ENCODE measurements at places on chromosomes 1 and 21. TPM values are rescaled to one million over a fixed set of nuclear protein-coding genes. Genes with fewer than 3 reads are reported as not detected.

CLCA4 gene
- polyA plus RNA-seq = not detected

TNFSF18 gene
- polyA plus RNA-seq = 0.12 TPM

NBPF10 gene
- polyA plus RNA-seq = 0.86 TPM

AGO1 gene
- 11.3 TPM for polyA plus RNA-seq

TMEM125 gene
- 0.10 TPM for polyA plus RNA-seq

OR2L13 gene
- not detected for polyA plus RNA-seq

AMY1C gene
- not detected for polyA plus RNA-seq

SPRR2G gene
- not detected for polyA plus RNA-seq

OLFML2B gene
- 0.80 TPM for polyA plus RNA-seq

AKR7A2 gene
- polyA plus RNA-seq = 55.8 TPM

SHCBP1L gene
- polyA plus RNA-seq = not detected

GNG4 gene
- polyA plus RNA-seq = 0.29 TPM

CLDN17 gene
- polyA plus RNA-seq = not detected

TSPAN2 gene
- 0.17 TPM for polyA plus RNA-seq

HPCA gene
- 0.30 TPM for polyA plus RNA-seq

GPR52 gene
- not detected for polyA plus RNA-seq

TP53BP2 gene
- polyA plus RNA-seq = 19.2 TPM

RXFP4 gene
- not detected for polyA plus RNA-seq

OR2T2 gene
- polyA plus RNA-seq = not detected

TARBP1 gene
- 16.0 TPM for polyA plus RNA-seq

PRELP gene
- polyA plus RNA-seq = 0.56 TPM

ERICH3 gene
- not detected for polyA plus RNA-seq

NUF2 gene
- 13.0 TPM for polyA plus RNA-seq

NTRK1 gene
- not detected for polyA plus RNA-seq

RBM11 gene
- 0.10 TPM for polyA plus RNA-seq

RPAP2 gene
- 3.9 TPM for polyA plus RNA-seq

PAPPA2 gene
- polyA plus RNA-seq = 0.06 TPM

NES gene
- polyA plus RNA-seq = 25.3 TPM

HRNR gene
- polyA plus RNA-seq = not detected

DCST1 gene
- polyA plus RNA-seq = not detected

TCHHL1 gene
- polyA plus RNA-seq = not detected

ZNF593OS gene
- polyA plus RNA-seq = not detected

FAM167B gene
- polyA plus RNA-seq = 0.59 TPM

B4GALT2 gene
- polyA plus RNA-seq = 52.3 TPM

PLEKHN1 gene
- polyA plus RNA-seq = 2.3 TPM

CHI3L1 gene
- polyA plus RNA-seq = 0.17 TPM

REN gene
- 1.2 TPM for polyA plus RNA-seq

KIRREL1 gene
- polyA plus RNA-seq = 64.6 TPM

DDX20 gene
- 5.7 TPM for polyA plus RNA-seq

FOXO6 gene
- polyA plus RNA-seq = not detected

MLLT11 gene
- 16.6 TPM for polyA plus RNA-seq

BACE2 gene
- polyA plus RNA-seq = 35.5 TPM

OVAAL gene
- polyA plus RNA-seq = not detected

NBPF4 gene
- polyA plus RNA-seq = not detected

FMO3 gene
- 0.04 TPM for polyA plus RNA-seq

RAD54L gene
- polyA plus RNA-seq = 10.6 TPM

TRPM2 gene
- not detected for polyA plus RNA-seq

Measured in IMR-90 (cell line).